ENCODE measurements at places on chromosomes 16 and 17.

GRCh38 chr16:29315916-29316517 is 90.5 kb downstream of the NPIPB11 start:
- no peak for DNase-seq

- no peak for DNase-seq
Measured at GRCh38 chr16:49631187-49632041, 224.5 kb downstream of the ZNF423 start.

- DNase-seq: no peak
Measured at GRCh38 chr17:36657763-36658490, 56.5 kb downstream of the MRM1 start.

DNA sequence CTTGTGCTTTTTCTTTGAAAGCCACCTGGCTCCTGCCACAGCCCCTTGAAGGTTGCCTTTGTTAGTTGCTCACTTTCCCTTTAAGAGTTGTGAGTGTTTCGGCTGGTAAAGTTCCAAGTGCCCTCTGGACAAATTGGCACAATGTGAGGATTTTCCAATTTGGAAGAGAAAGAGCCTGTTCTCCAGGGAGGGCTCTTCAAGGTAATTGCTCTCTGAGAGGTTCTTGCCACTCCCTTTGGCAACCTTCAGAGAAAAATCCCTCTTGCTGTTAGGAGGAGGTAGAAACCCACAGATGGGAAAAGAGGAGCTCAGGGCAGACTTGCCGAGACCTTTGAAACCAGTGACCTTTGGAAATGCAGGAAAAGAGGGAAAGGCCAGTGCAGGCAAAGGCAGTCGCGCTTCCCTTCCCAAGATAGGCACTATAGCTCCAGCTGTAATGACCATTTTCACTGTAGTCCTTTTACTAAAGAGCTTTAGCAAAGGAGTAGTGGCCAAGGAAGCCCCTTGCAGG is 49.0 kb upstream of the AKAP1 start:
- DNase-seq: no peak

GRCh38 chr16:57577691-57578224 is 35.3 kb downstream of the ADGRG5 start:
- peak; percentile 51 for DNase-seq

Measured in T-helper 2 cell treated with Interferon-gamma antibody and Interleukin-4, amounts not matched to agents 5 μg/mL and 100 μg/mL, for 36 hours (primary cell).